ENCODE measurements at places on chromosomes 1 and 21.

- no peak for DNase-seq
Observed at GRCh38 chr1:24491577-24492360, 10.9 kb upstream of the RCAN3 start.

DNA sequence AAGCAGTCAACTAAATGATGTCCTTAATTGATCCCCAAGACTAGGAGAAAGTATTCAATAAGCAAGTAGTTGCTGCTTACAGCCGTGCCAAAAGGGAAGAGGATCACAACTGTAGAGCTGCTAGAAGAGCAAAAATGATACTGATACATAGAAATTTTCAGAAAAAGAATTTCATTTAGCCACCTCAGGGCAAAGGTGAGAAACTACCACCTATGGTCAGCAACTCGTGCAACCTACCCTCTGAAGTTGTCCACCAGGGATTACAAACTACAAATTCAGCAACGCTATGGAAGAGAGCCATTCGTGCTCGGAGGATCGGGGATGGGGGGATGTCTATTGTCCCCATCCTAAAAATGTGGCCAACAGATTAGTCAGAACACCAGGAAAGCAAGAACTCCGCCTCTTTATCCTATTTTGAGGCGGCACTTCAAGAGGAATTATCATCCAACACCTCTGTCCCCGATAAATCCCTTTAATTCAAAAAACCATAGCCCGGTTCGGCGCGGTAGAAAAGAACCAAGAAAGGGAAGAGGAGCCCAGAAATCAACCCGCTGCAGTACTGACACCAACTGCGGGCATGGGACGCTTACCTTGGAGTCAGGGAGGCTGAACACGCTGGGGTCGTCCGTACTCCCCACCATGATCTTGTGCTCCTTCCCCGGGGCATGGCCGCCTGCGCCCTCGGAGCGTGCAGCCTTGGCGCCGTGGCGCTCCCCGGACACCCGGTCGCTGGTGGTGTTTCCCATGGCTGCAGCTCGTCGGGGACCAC, 687 bp downstream of the PRKAB2 start:
- peak; percentile 2 for DNase-seq

DNA sequence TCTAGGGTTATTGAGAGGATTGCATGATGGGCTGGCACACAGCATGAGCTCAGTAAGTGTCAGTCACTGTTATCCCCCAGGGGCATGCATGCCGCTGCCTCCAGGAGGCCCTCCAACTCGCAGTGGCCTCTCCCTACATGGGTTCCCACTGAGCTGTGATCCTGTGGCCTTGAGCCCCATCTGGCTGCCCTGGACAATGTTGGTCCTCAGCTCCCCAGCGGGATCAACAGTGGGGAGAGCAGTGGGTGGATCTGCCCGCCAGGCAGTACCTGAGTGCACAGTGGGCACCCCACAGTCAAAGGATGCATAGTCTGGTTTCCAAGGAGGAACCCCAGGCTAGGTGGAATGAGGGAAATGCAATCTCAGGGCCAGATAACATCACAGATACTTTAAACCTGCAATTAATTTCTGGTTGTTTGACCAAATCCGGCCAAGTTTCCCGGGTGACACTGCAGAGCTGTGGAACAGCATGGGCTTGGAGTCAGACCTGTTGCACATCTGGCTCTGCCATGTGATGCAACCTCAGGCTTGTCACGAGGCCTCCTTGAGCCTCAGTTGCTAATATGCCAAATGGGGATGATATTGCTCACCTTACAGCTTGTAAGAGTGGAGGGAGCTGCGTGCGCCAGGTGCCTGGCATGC, 9.3 kb downstream of the PADI3 start:
- DNase-seq: no peak

DNA sequence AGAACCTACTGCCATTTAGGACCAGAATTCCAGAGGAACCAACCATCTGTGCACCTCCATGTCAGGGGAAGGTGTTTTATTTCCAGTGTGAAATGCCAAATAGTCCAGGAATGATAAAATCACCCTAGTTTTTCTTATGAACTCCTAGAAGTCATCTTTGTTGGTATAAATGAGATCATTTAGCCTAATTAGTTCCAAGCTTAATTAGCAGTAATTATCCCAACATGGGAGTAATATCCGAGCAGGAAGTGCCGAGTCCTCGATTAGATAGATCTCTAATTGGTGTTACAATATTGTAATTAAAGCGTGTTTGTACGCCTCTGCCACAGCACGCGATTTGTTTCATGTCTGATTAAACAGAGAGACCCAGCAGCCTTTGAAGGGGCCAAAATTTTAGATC, 33.1 kb downstream of the BCL9 start:
- no peak for DNase-seq

DNA sequence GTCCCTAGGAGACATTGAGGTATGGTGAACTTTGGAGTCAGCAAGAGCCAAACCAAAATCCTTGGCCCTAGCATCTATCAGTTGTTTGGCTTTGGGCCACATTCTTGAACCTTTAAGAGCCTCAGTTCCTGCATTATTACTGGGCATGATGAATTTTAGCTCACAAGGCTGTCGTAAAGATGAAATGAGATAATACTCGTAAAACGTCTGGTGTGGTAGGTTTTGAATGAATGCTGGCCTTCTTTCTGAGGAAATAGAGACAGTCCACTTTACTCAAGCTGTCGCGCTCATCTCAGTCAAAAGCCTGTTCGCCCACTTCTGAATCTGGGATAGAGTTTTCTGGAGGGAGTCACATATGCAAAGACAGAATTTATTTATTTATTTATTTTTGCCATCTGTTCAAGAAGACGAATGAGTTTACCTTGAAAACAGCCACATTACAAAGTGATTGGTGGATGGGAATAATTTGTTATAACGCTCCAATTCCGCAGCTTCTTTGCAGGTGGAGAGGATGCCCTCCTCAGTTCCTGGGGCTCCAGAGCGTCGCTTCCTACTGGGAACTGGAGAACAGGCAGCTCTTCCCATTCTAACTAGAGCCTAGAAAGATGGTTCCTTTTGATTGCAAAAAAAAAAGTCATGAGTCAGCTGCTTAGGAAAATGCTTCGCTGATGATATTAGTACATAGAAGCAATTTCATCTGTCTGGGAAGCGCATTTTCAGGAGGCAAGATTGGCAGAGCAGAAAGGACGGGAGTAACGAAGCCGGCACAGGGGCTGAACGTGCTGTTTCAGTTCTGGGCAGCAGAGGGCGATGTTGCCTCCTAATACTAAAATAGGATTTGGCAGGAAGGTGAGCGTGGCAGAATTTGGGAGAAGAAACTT, 49.9 kb upstream of the CYP2J2 start:
- DNase-seq: peak; percentile 69

DNA sequence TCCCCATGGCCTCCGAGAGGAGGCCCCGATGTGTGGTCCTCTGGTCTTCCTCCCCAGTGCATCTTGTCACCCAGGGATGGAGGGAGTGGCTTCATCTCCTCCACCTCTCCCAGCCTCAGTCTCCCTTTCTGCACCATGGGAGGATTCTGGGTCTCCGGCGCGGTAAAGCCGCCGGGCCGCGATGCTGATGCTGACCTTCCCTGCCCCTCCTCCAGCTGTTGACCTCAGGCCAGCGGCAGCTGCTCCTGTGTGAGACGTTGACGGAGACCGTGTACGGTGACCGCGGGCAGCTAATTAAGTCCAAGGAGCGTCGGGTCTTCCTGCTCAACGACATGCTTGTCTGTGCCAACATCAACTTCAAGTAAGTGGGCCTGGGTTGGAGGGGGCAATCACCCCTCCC, 92.6 kb downstream of the ARHGEF10L start:
- no peak for DNase-seq

GRCh38 chr1:92439291-92439690, 47.4 kb downstream of the GFI1 start:
- no peak for DNase-seq

DNA sequence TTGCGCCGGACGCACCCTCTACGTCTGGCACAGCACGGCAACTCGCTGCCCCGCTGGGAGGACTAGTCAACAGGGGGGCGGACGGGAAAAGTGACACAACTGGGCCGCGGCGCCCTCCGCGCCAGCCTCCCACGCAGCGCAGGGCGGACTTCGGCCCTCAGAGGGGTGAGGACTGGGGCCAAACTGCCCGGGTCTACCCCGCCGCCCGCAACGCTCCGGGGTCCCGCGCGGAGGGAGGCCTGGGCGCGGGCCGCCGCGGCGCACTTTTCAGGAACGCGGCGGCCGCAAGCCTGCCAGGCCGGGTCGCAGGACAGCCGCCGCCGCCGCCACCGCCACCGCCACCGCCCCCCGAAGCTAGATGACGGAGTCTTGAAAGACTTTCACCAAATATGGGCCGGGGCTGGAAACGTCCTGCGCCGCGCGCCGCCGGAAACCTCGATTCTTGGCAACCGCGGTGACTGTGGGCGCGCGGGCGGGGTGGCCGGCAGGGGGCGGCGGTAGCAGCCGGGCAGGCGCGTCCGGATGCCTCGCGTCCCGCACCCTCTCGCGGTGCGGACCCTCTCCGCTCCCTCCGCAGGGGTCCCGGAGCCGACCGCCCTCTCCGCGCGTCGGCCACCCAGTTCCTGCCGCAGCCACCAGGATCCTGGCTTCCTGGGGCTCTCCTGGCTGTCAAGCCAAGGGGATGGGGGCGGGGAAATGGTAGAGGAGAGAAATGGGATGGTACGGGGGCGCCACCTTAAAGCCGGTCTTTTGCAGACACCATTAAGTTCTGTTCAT, 3.7 kb upstream of the CCN1 start:
- peak; percentile 62 for DNase-seq

DNA sequence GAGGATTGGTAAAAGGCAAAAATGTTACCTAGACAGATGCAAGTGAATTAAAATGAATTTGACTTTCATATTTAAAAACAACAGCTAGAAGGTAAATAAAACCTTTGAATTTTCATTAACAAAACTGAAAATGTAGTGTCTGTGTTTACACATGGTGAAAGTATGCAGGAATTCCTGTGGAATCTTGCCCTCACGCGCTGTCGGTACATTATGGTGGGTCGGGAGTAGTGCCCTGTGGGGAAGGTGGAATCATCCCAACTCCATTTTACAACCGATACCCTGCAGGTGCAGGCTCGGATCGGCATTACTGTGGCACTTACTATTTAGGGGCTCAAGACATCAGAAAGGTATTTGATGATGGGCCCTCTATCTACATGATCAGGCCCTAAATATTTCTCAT, 197.2 kb upstream of the MAP1LC3C start:
- DNase-seq: no peak

- DNase-seq: no peak
Observed at GRCh38 chr1:2415801-2416208, 3.4 kb upstream of the PEX10 start.

Data from Kasumi-1 (cell line).